Transverse colon (tissue), 4 donors: ENCODE measurements at places on chromosomes 2 and 18.

DNA sequence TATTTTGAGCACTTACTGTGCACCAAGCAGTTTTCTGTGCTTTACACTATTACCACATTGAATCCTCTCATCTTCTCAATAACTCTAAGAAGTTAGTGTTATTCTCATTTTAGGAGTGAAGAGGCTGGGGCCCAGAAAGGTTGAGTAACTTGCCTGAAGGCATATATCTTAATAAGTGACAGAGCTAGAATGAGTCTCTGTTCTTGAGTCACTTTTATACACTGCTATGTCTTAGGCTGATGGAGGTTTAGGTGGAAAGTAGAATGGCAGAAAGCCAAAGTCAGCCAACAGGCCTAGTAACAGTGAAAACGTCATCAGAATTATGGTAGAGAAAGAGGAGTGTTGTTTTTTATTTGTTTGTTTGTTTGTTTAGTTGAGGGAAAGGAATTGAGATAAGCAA is 27.9 kb upstream of the RPE start:
- no peak for DNase-seq

- no peak for DNase-seq
These were observed 122.2 kb downstream of the BCL2 start for GRCh38 chr18:63197246-63197869.

DNA sequence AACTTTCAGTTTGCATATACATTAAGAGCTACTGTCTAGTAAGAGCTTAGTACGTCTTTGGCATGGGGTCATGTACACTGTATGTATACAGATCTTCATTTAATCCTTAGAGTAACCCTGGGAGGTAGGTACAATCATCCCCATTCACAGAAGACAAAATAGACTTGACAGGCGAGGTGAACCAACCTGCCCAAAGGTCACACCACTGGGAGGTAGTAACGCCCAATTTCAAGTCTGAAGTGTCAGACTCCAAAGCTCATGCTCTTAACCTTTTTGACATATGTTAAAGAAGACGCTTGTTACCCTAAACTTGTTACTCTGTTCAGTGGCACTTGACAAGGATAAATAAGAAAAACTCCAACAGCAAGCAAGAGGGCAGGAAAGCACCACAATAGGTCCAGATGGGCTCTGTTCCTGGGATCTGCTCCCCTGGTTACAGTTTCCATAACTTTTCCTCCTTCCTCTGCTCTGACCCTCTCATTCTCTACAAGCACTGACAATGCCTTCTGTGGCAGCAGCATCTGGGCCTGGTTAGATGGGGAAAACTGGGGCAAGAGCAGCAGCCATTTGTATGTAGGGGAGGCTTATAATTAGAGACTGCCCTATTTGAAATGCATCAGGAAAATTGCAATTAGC is 64.7 kb upstream of the SERTAD2 start:
- no peak for DNase-seq

- DNase-seq, result no peak
These were observed 198.4 kb downstream of the RBM43 start for GRCh38 chr2:151063271-151063670.

DNA sequence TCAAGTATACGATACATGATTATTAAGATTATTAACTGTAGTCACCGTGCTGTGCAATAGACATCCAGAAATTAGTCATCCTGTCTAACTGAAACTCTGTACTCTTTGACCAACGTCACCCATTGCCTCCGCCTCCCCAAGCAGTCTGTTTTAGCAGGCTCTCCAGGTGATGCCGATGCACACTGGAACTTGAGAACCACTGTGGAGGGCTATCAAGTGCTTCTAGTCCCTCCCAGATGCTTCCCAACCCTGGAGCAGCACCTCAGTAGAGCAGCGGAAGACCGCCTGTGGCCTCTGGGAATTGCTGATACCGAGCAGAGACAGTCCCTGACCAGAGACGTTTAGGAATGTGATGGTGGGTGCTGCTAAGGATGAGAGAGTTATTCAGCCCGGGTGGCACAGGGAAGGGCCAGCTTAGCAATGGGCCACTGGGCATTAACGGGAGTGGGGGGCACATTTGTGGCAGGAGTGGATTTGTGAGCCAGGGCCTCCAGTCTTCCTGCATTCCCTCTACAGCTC is 50.7 kb downstream of the LIPG start:
- no peak for DNase-seq

- no peak for DNase-seq
These were observed 58.0 kb downstream of the SRD5A2 start for GRCh38 chr2:31522786-31523185.

GRCh38 chr2:63665846-63666475 is 77.2 kb downstream of the MDH1 start:
- DNase-seq, result no peak

DNA sequence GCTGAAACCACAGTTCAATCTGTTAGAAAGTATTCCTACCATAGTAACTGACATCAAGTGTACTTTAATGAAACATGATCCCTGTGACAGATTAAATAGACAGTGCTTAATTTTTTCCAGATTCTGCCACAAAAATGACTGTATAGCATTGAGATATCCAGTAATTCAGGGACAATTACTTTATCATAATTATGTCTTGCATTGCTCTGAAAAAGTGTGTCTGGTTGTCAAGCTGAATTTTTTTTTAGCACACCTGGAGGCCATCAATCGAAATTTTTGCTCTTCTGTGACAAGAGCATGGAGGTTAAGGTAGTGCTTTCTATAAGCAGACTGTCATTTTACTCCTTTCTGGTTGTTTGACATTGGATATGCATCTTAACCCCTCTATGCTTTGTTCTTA is 1083.8 kb upstream of the NRXN1 start:
- no peak for DNase-seq

GRCh38 chr2:72431737-72432136 is 284.1 kb upstream of the CYP26B1 start:
- DNase-seq, result no peak

DNA sequence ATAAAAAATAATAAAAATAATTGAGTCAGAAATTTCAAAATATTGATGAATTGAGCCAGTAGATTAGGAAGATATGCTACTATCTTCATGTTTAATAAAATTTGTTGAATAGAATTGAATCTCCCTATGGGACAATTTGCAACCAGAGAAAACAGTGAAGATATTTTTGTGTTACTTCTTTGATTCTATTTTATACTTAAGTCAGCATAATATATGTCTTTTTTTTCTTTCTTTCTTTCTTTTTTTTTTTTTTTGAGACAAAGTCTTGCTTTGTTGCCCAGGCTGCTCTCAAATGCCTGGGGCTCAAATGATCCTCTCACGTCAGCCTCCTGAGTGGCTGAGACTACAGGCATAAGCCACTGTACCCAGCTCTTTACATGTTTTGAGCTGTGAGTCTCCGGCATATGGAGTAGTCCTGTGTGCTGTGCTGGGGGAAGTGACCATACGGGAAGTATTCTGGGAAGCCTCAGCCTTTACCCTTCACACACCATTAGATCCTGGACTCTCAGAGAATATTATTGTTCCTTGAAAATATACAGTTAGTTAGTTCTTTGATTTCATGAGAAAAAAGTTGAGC is 13.8 kb upstream of the IAH1 start:
- DNase-seq, result no peak

- DNase-seq, result no peak
These were observed 92.3 kb downstream of the EDAR start for GRCh38 chr2:108896741-108897140.

DNA sequence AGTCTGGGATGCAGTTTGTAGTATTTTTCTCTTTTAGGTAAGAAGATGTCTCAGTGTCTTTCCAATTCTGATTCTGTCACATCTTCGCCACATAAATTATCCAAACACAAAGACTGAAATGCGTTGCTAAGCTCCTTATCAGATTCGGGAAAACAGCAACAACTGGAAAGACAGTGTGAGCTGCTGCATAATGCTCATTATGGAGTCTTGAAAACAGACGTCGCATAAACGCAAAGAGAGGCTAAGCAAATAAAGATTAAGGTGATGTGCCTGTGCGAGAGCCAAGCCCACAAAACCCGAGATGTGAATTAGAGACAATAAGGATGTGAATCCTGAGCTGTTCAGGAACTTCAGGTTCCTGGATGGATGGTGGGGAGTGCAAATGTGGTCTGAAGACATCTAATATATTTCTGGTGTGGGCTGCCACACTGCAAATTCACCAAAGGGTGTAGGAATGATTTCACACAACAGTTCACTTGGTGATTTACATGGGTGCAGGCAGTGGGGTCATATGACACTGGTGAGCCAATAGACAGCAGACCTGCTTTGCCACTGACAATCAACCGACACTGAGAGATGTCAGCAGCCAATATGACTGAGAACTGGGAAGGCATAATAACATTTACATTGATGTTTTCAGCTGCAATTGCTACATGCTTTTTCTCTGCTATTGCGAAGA is 195.8 kb downstream of the MTX2 start:
- DNase-seq, result no peak

DNA sequence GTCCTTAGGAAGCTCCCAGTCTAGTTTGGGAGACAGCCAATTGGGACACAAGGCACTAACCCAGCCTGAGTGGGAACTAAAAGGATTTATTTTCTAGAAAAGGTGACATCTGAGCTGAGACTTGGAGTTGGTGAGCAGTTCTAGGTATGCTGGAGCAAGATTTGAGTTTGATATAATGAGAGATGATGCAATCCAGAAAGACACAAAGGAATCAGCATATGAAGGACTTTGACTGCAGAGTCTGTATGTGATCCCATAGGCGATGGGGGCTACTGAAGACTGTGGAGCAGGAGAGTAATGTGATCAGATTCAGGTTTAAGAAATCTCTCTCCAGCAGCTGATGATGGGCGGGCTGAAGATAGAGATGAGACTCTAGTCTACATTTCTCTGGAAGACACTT is 135.1 kb upstream of the MYCN start:
- no peak for DNase-seq

DNA sequence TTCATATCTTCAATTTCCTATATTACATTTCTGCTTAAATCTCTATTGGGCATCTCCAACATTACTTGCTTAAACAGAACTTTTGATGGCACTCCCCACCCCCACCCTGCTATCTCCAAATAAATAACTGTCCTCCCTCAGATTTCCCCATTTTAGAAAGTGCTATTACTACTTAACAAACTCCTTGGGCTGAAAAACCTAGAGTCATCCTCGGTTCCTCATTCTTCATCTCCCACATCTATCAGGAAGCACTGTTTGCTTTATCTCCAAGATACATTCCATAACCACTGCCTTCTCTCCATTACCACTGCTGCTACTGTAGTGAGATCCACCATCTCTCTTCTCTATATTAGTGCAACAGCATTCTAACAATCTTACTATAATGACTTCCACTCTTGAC is 150.4 kb upstream of the CYRIA start:
- DNase-seq, result no peak

DNA sequence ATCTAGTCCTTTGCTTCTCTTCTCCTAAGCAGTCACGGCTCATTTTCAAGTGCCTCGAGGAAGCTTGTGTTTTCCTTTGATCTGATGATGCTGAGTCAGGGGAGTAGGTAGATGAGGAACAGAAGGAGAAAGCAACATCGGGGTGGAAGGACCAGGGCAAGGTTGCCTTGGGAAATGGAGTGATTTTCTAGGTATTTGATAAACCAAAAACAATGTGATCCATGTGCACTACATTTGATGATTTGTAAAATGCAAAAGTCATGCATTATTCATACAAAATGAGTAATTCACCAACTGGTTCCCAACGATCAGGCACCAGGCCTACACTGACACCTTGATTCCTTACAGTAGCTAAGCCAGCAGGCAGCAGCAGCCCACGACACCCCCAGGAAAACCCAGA is 205.3 kb downstream of the ANAPC1 start:
- DNase-seq, result no peak

GRCh38 chr2:109054865-109055264 is 65.8 kb upstream of the EDAR start:
- no peak for DNase-seq

DNA sequence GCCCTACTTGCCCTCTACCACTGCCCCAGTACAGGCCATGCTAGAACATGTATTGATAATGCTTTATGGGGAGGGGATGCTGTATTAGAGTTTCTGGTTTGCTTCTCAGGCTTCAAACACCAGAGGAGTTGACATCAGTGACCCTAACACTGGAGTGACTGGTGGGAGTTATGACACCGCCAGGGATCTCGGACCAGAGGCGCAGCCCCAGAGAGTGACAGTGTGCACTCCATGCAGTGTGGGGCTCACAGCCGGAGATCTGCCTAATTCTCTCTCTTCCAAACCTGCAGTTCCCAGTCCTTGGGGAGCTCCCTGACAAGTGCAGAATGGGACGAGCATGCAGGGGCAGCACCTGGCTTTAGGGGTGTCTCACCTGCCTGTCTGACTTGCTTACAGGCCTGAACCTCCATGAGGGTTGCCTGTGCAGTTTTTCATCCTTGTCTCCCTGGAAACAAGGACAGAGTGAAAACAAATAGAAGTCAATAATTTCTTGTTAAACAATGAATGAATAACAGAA is 244.9 kb upstream of the MYT1L start:
- DNase-seq, result no peak

GRCh38 chr2:134438371-134438770 is 184.5 kb downstream of the MGAT5 start:
- DNase-seq, result no peak

DNA sequence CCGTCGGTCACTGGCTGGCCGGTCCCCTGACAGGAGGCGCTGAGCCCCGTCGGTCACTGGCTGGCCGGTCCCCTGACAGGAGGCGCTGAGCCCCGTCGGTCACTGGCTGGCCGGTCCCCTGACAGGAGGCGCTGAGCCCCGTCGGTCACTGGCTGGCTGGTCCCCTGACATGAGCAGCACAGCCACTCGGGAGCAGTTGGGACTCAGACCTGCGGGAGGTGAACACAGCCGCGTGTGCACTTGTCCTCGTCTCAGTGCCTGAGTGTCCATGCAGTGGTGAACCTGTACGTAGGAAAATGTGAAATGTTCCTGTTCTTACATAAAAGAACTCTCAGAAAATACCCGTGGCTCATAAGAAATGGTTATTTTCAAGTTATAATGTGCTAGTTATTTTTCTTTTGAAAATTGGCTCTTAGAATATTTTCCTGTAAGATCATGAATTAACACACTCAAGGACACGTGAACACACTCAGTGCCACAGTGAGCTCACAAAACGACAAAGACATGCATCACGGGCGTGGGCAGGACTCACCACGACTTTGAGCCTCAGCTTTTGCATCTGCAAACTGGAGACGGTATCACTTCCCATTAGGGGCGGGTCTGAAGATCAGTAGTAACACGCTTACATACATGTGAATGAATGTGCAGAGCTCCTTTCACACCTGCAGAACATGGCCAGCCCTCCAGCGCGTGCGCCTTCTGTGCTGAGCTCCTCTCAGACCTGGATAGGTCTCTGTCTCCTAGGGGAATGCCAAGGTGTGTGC is 21.1 kb upstream of the NFATC1 start:
- DNase-seq, result no peak

- DNase-seq, result peak; percentile 32
These were observed 519 bp downstream of the TEX261 start for GRCh38 chr2:70994009-70994698.

- no peak for DNase-seq
These were observed 302.0 kb upstream of the ETAA1 start for GRCh38 chr2:67095121-67095520.
